Caki2 (cell line): ENCODE measurements at places on chromosomes 7 and 10.
A peak's percentile ranks its signal among the peaks of the same experiment; 100 is the strongest.

DNA sequence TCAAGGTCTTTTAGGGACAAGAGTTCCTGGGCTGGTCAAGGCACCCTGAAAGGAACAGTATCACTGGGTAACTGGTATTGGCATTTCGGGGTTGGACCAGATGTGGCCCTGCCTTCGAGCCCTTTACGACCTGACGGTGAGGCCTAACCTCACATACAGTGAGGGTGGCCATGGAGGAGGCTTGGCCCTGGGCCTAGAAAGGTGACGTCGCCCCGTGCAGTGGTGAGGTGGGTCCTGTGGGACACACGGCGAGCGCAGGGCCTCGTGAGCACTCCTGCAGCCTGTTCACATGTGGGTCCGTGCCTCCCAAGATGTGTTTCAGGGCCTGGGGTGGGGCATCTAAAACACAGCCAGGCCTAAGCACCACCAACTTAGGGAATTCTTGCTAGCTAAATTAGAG is 36.1 kb downstream of the CRHR2 start:
- DNase-seq, result no peak

DNA sequence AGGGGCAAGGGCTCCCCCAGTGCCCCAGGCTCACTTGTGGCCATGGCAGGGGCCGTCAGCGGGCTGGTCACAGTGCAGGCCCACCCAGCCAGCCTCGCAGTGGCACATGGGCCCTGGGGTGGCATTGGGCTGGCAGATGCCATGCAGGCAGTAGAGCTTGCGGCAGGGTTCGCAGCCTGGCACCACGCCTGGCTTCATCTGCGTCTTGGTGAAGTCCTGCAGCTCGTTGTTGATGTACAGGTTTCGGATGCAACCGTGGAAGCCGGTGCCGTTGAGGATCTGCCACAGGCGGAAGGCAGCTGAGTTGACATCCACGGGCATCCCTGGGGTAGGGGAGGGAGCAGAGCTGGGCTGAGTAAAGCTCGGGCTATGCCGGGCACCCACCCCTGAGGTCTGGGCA is 170.6 kb downstream of the LCOR start:
- DNase-seq, result no peak

GRCh38 chr10:66680886-66681285 is 244.9 kb upstream of the LRRTM3 start:
- no peak for DNase-seq

GRCh38 chr10:100812978-100813377 is 67.6 kb downstream of the PAX2 start:
- no peak for DNase-seq

- DNase-seq, result no peak
Measured at GRCh38 chr7:135109562-135109961, 38.3 kb upstream of the TMEM140 start.

GRCh38 chr10:11886851-11887250 is 63.7 kb downstream of the PROSER2 start:
- DNase-seq, result peak; percentile 86

DNA sequence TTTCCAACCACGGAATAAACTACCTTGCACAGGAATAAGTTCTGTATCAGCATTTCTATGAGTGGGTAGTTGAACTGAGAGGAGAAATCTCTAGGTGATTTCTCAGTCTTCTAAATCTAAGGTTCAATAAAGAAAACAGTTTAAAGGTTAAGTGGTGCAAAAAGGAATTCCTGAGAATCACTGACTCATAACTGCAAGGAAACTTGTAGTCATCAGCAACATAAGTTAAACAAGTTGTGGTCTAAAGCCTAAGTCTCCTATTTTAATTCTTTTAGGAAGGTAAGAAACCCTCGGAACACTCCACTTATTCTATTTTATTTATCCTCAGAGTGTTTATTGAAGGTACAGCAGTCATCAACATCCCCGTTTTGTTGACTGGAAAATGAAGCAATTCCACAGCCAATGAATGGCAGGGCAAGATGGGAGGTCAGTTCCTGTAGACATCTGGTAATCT is 92.4 kb upstream of the PIK3CG start:
- peak; percentile 77 for DNase-seq

- DNase-seq, result no peak
Measured at GRCh38 chr7:135560631-135561030, 2.9 kb downstream of the NUP205 start.

DNA sequence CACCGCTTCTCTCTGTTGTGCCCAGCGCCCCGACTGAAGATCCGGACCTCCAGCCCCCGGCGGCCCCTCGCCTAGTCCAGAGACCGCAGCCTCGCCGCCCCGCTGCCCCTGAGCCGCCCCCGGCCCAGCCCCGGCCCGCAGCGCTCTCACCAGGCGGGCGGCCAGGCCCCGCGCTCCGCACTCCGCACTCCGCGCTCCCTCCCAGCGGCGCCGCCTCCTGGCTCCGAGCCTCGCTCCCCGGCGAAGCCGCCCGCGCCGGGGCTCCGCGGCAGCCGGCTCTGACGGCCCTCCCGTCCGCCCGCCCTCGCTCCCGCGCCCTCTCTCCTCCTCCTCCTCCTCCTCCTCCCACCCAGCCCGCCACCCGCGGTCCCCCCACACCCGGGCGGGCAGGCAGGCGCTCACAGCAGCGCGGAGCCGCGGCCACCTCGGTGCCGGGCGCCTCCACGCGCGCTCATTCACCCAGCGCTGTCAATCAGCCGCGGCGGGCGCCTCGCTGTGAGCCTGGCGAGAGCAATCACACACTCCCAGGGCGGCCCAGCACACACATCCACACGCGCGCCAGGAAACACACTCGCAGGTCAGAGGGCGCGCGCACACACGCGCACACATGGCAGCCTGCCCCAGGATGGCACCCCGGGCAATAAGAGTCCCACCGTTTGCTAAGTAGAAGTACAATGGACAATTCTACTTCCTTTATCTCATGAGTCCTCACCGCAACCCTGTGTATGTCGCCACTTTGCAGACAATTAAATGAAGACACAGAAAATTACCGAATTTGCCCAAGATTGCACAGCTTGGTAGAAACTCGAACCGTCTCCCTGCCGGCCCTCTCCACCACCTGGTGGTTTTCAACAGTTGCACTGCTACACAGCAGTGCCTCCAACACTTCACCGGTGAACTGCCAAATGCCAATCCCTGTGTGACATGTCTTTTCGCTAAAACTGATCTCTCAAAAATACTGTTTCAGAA is at the start of gene PRRT4:
PRRT4 (minus strand) TSS at position 280 of the 969 bp plus-strand sequence.
- no peak for DNase-seq

DNA sequence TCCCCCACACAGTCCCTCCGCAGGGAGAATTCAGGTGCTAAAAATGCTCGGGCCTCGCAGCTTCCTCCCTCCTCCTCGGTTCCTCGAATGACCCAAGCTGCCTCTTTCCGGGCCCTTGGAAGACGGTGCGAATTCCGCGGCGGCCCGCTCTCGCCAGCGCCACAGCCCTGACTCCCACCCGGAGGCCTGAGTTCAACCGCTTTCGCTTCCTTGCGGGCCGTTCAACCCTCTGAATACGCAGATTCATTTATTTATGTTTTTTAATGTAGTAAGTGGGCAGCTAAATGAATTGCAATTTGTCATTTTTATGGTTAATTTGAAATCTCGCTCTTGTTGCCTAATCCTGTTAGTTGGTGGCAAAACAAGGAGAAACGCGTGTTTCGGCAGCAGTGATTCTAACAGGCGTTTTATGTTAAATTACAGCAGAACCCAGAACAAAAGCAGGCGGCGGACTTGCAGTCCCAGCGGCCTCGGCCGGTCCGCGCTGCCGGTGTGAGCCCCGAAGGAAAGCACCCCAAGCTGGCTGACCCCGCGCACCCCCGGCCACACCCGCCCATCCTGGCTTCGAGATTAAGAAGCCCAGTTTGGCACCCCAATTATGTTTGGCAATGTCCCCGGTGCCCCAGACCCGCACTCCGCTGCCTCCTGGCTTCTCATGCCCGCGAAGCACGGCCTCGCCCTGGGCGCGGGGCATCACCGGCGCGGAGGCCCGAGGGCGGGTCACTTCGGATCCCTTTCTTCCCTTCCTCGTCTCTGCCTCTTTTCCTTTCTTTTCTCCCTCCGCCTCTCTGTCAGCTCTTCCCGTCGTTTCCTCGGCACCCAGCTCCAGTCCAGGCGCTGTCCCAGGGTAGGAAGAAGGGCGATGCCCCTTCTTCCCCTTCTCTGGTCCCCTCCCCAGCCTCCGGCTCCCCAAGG is 75.9 kb downstream of the INSIG1 start:
- DNase-seq, result no peak

DNA sequence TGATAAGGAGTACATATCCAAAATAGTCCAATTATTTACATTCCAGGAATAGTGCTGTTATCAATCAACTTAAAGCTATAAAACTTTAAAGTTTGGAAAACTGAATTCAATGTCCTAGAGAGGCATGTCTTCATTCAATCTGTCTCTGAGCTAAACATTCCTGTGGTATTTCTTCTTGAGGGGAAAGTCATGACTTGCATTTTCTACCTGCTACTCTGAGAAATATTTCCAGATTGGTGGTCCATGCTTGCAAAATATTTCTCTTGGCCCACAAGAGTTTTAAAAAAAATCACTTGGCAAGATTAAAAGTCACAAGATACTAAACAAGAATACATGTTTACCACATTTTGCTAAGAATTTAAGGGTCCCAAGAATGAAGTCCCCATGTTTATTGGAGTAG is 63.6 kb upstream of the HGF start:
- peak; percentile 16 for DNase-seq

DNA sequence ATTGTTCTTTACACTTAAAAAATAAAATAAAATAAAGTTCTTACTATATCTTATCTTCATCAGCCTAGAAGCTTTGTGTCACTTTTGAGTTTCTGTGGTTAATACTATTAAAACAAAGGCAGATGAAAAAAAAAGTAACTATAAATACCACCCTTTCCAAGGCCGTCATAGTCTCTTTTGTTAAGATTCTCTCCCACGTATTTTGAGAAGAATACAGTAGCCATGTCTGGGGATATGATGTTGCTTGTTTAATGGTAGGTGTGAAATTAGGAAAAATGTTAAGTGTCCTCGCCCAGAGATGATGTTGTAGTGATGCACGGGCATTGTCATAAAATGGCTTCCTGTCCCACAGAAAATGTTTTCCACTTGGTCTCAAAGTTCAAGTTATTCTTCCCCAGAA is 223.9 kb downstream of the NEBL start:
- DNase-seq, result no peak

GRCh38 chr10:128860574-128860973 is 606.5 kb upstream of the MGMT start:
- no peak for DNase-seq

- DNase-seq, result no peak
Measured at GRCh38 chr10:126905776-126906703, 812 bp downstream of the DOCK1 start.

GRCh38 chr7:83864551-83864950 is 215.6 kb upstream of the SEMA3E start:
- no peak for DNase-seq

- no peak for DNase-seq
Measured at GRCh38 chr10:132783940-132784865, 1.7 kb downstream of the NKX6-2 start.

DNA sequence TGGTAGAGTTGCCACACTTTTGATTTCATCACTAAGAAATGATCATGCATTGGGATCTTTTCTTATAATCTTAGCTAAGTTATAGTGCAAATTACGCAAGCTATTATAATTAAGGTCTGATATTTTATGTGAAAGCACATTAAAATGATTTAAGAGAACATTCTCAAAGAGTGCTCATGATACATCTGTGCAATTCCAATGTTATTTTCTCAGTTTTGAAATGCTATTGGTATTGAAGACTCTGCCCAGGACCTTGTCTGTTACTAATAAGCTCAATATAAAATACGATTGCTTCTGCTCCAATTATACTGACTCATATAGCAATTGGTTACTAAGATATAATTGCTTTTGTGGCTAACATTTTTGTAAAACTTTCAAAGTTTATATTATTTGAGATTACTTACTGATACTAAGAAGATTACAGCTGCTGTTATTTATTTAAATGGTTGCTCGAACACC is 180.9 kb downstream of the ADAM12 start:
- DNase-seq, result no peak

- peak; percentile 97 for DNase-seq
Measured at GRCh38 chr10:29861811-29862505, 197.4 kb downstream of the JCAD start.

DNA sequence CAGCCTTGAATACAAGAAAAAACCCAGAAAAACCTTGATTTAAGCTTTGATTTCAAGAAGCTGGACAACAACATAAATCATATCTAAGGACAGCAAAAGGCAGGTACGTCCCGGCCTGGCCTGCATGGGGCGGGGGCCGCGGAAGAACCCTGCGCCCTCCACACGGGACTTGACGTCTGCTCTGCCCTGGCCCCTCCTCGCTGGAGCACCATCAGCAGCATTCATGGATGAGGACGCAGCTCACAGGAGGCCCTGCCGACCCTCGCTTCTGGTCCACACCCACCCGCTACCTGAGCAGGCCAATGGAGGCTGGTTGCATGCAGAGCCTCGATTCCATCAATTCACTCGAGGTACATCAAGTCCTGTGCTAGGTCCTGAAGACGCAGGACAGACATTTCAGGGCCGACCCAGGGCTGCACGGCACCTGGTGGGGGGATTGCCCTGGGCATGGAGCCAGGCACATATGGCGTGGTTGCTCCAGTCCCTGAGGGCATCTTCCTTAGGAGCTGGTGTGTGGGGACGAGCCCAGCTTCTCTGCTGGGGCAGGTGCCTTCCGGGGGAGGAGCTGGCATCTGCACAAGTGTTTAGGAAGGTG is 63.1 kb upstream of the NKX6-2 start:
- DNase-seq, result no peak

DNA sequence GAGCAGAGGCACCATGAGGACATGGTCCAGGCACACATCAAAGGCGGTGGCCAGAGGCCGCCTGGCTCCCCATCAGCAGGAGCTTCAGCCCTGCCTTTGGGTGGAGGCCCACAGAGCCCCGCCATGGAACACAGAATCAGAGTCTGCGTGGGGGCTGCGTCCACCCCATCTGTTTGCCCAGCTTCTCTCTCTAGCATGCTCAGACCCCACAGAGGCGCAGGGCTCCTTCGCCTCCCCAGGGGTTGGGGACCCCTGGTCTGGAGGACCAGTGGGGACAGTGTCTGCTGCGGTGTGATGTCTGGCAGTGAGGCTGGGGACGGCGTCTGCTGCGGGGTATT is 321.9 kb downstream of the PTPRN2 start:
- DNase-seq, result no peak

GRCh38 chr10:13268841-13269240 is 31.0 kb downstream of the PHYH start:
- no peak for DNase-seq

GRCh38 chr10:34854147-34854601 is 39.1 kb upstream of the PARD3 start:
- DNase-seq, result no peak

GRCh38 chr7:40315277-40315676 is 180.5 kb downstream of the SUGCT start:
- no peak for DNase-seq

- no peak for DNase-seq
Measured at GRCh38 chr10:93954726-93955363, 38.9 kb upstream of the PLCE1 start.

DNA sequence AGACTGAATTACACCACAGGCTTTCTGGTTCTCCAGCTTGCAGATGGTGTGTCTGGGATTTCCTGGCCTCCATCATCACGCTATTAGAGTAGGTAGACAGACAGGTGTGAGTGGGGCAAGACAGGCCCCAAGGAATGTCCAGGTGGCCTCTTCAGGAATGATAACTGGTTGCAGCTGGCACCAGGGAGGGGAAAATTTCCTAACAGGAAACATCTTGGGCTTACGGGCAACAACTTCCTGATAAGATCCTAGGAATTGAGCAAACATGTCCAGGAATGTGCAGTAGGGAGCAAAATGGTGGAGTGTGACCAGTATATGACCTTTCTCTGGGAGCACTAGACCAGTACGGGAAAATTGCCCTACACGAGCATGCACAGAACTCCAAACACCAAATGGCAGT is 11.3 kb downstream of the XRCC2 start:
- no peak for DNase-seq

- no peak for DNase-seq
Measured at GRCh38 chr10:49138361-49138891, 4.6 kb upstream of the FAM170B start.
